ENCODE measurements at places on chromosomes 5 and 9. TPM values are rescaled to one million over a fixed set of nuclear protein-coding genes. Genes with fewer than 3 reads are reported as not detected.

Gene CER1
- total RNA-seq = not detected

- no peak overlapping the region for H3K4me3 ChIP-seq
- H3K27me3 ChIP-seq = no peaks in the 10 kb centered on the region
- H3K27ac ChIP-seq = no peak overlapping the region
- H3K36me3 ChIP-seq = no peaks in the 10 kb centered on the region
- DNase-seq = no peak
These were observed 209.6 kb upstream of the CDH10 start for GRCh38 chr5:24854350-24854749.

DNA sequence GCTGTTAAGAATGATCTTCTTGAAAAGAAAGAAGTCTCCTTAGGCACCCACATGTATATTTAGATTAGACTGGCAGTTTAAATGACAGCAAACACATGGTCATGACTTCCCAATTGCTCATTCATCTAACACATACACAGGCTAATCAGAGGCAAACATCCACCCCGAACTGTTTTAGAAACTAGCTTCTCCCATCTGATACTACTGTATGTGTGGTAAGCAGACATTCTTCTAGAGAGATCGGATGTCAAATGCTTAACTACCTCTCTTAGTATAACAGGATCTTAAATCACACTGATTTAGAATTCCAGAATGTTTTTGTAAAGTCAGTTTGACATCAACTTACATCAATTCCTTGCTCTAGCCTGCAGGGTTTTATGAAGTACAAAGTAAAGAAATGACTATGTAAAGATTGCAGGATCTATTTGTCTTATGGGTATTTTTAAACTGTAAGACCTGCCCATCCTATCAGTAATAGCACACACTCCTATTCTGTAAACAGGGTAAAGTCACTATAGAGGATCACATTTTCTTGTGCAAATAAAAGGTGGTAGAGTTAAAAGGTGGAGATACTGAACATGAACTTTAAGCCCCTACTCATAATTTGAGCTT lies 239.7 kb downstream of the MLLT3 start:
- H3K27me3 ChIP-seq = no peaks in the 10 kb centered on the region
- H3K4me1 ChIP-seq = no peaks in the 10 kb centered on the region
- no peak for DNase-seq
- H3K4me3 ChIP-seq = no peak overlapping the region
- no peaks in the 10 kb centered on the region for H3K36me3 ChIP-seq

DNA sequence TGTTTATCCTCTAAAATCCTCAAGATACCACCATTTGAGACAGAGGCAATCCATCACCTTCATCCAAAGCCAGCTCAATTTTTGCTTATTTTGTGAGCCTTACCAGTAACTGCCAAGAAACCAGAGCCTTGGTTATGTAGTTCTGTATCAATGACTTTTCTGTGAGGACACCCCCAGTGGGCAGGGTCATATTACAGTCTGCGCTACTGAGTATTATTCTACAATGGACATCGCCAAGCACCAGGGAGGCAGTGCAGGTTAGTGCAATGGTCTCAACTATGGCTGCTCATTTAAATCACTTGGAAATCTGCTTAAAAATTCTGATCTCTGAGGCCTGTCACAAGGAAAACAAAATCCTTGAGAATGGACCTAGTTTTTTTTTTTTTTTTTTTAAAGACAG lies 90.5 kb upstream of the NIPAL4 start:
- no peak overlapping the region for H3K4me3 ChIP-seq
- no peak overlapping the region for H3K27ac ChIP-seq
- DNase-seq = no peak
- no peaks in the 10 kb centered on the region for H3K4me1 ChIP-seq
- peaks cover 3% of the 10 kb centered on the region for H3K36me3 ChIP-seq

Gene ADAM19
- 8.1 TPM for total RNA-seq

DNA sequence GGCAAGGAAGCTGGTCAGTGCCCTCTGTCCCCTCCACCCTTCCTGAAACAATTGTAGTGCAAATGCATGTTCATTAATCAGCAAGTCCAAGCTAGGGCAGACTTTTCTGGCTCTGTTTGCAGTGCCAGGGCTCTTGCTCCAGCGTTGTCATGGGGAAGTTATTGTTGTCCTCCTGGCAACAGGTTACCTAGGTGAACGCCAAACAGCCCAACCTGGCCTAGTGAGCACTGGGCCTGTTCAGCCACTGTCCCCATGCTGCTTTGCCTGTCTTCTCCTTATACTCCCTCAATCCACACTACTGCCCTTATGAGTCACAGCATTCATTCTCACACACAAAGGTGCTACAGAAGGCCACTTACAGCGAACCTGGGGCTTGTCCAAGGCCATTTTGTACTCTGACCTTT lies 34.5 kb upstream of the GLIS3 start:
- H3K36me3 ChIP-seq = no peaks in the 10 kb centered on the region
- peaks cover 12% of the 10 kb centered on the region for H3K4me1 ChIP-seq
- H3K27me3 ChIP-seq = no peaks in the 10 kb centered on the region
- peak overlapping the region; percentile 75 for H3K27ac ChIP-seq
- DNase-seq = no peak

DNA sequence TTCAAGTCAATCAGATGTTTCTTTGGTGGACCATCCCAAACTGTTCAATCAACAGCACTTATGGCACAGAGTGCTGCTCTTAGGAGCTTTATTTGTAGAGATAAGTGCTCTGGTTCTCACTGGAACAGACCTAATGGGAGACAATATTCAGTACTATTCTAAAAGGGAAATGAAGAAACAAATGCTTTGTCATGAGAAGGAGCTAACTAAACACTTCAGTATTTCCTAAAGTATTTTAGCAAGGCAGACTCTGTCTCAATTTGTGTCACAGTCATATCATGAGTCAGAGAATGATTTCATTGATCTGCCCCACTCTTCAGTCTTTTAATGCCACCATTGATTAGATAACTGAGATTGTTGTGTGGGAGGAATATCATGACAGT lies 175.3 kb downstream of the SLF1 start:
- H3K27me3 ChIP-seq = no peaks in the 10 kb centered on the region
- peaks cover 4% of the 10 kb centered on the region for H3K4me1 ChIP-seq
- peak overlapping the region; percentile 16 for H3K27ac ChIP-seq

- H3K27ac ChIP-seq = no peak overlapping the region
- no peaks in the 10 kb centered on the region for H3K27me3 ChIP-seq
- H3K4me3 ChIP-seq = no peak overlapping the region
- H3K4me1 ChIP-seq = peaks cover 15% of the 10 kb centered on the region
- no peak for DNase-seq
- H3K36me3 ChIP-seq = no peaks in the 10 kb centered on the region
These were observed 42.3 kb upstream of the CLPTM1L start for GRCh38 chr5:1387059-1387755.

- peak overlapping the region; percentile 11 for H3K27ac ChIP-seq
- peaks cover 21% of the 10 kb centered on the region for H3K4me1 ChIP-seq
- no peaks in the 10 kb centered on the region for H3K36me3 ChIP-seq
- peak; percentile 69 for DNase-seq
- H3K4me3 ChIP-seq = no peak overlapping the region
- H3K27me3 ChIP-seq = no peaks in the 10 kb centered on the region
These were observed 34.0 kb downstream of the ZNF618 start for GRCh38 chr9:113910036-113910639.

DNA sequence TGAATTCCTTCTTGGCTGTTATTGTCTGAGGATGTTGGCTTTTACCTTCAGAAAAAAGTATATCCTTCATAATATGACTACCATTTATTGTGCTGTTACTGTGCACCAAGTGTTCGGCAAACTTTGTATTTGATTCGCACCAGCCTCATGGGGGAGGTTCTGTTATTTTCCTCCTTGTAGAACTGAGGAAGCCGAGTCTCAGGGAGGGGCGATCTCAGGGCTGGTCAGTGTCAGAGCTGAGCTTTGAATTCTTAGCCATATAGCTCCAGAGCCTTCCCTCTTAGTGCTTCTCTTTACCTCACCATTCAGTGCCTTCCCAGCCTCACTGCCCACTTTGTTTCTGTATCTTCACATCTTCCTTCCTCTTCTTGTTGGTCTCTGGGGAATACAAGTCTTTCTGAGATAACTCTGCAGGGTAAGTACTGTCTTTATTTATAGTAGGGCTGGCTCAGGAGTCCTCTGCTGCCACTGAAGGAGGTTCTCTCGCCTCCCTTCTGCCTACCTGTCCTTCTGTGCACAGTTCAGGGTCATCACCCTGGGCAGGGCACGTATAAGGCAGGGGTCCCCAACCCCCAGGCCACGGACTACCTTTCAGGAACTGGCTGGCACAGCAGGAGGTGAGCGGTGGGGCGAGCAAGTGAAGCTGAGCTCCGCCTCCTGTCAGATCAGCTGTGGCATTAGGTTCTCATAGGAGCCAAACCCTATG lies 48.4 kb downstream of the GALNT10 start:
- H3K4me1 ChIP-seq = no peaks in the 10 kb centered on the region
- no peak overlapping the region for H3K27ac ChIP-seq
- no peaks in the 10 kb centered on the region for H3K27me3 ChIP-seq
- H3K4me3 ChIP-seq = no peak overlapping the region
- DNase-seq = no peak

- H3K4me1 ChIP-seq = no peaks in the 10 kb centered on the region
- no peak for DNase-seq
- H3K27me3 ChIP-seq = no peaks in the 10 kb centered on the region
- H3K4me3 ChIP-seq = no peak overlapping the region
These were observed 64.9 kb downstream of the GOLPH3 start for GRCh38 chr5:32109236-32109635.

Gene SPATA31D1
- total RNA-seq = not detected

DNA sequence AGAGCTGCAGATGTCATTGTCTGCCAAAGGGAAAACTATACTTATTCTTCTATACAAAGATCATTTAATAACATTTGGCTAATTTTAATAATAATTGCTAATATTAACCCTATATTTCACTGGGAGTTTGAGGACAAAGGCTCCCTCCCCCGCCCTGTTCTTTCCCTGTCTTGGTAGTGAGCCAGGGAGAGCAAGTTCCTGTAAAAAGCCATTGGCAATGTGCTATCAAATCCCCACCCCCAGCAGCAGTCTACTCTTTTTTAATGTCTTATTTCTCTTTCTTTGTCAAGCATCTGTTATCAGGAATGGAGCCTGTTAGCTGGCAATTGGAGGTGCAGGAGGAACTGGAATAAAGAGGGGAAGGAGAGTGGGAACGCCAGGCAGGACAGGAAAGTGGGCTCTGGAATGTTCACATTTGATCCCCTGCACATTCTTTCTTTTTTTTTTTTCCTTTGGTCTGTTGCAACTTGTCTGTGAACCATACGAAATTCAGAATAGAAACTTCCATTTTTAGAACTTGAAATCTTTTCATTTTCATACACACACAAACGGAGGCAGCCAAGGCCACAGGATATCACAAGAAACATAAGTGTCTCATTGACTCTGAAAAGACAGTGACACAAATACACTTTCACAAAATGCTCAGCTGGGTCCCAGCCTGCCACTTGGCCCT lies 664.8 kb upstream of the ZNF608 start:
- peak overlapping the region; percentile 82 for H3K27ac ChIP-seq
- H3K4me3 ChIP-seq = peak overlapping the region; percentile 31
- no peaks in the 10 kb centered on the region for H3K36me3 ChIP-seq

DNA sequence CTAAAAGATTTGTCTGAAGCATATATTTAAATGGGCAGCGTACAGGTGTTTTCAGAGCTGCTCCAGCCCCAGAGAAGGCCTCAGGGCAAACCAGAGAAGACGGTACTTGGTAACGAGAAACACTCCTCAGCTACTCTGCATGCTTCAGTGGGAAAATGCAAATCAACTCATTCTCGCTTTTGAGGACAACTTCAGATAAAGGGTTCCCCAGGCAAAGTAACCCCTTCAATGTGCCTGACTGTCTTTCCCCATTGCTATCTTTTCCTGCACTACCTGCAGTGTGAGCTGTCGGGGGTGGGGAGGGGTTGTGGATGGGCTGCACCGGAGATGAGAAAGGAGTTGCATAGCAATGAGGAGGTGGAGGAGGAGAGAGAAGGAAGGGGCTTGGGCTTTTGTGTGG lies 339.7 kb upstream of the CLINT1 start:
- no peaks in the 10 kb centered on the region for H3K4me1 ChIP-seq
- H3K36me3 ChIP-seq = no peaks in the 10 kb centered on the region
- DNase-seq = no peak

- no peak for DNase-seq
- no peak overlapping the region for H3K4me3 ChIP-seq
- no peak overlapping the region for H3K27ac ChIP-seq
- peaks cover 3% of the 10 kb centered on the region for H3K4me1 ChIP-seq
- H3K27me3 ChIP-seq = no peaks in the 10 kb centered on the region
These were observed 9.0 kb upstream of the SPINK4 start for GRCh38 chr9:33230756-33231622.

GRCh38 chr5:194603-195209 lies 3.4 kb downstream of the LRRC14B start:
- H3K27ac ChIP-seq = no peak overlapping the region
- DNase-seq = peak; percentile 82
- H3K36me3 ChIP-seq = no peaks in the 10 kb centered on the region
- peaks cover 5% of the 10 kb centered on the region for H3K27me3 ChIP-seq

GRCh38 chr5:122908662-122909061 lies 63.2 kb downstream of the SNX24 start:
- no peaks in the 10 kb centered on the region for H3K36me3 ChIP-seq
- DNase-seq = peak; percentile 88
- no peak overlapping the region for H3K4me3 ChIP-seq

Gene EGFLAM
- total RNA-seq = 2.2 TPM

GRCh38 chr9:3235497-3235896 lies 290.3 kb downstream of the RFX3 start:
- no peak overlapping the region for H3K4me3 ChIP-seq
- no peak for DNase-seq
- H3K27me3 ChIP-seq = no peaks in the 10 kb centered on the region
- no peaks in the 10 kb centered on the region for H3K36me3 ChIP-seq
- no peaks in the 10 kb centered on the region for H3K4me1 ChIP-seq

DNA sequence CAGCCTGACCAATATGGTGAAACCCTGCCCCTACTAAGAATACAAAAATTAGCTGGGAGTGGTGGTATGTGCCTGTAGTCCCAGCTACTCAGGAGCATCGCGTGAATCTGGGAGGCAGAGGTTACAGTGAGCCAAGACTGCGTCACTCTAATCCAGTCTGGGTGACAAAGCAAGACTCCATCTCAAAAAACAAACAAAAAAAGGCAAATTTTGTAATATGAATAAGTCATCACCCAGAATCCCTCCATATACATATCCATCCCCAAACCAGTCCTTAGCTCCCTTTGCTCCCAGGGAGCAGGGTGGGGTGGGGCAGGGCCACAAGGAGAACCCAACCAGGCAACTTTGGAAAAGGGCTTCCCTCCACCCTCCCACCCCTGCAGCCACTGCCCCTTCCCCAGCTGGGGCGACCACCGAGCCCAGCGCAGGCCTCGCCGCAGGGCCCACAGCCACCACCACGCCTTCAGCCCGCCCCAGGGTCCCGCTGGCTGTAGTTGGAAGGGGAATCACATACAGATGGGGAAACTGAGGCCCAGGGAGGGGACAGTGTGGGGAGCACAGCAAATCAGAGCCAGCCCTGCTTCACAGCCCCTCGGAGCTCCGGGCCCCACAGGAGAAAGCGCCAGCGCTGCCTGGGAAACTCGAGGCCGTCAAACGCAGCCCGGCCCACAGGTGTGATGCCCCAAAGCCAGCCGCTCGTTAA lies 7.8 kb downstream of the NOTCH1 start:
- peaks cover 93% of the 10 kb centered on the region for H3K4me1 ChIP-seq
- H3K36me3 ChIP-seq = no peaks in the 10 kb centered on the region
- peak; percentile 78 for DNase-seq
- H3K27me3 ChIP-seq = no peaks in the 10 kb centered on the region
- peak overlapping the region; percentile 98 for H3K27ac ChIP-seq

Gene C9orf50
- total RNA-seq = not detected

Gene FOXD4L4
- total RNA-seq = 0.91 TPM
